ENCODE measurements at places on chromosomes 4 and X.

GRCh38 chrX:125694171-125694570 is 374.5 kb downstream of the TEX13C start:
- DNase-seq: no peak

GRCh38 chr4:3369781-3370674 is 71.7 kb upstream of the HGFAC start:
- peak; percentile 78 for DNase-seq

- DNase-seq: no peak
These were observed 17.8 kb downstream of the ARHGEF6 start for GRCh38 chrX:136762820-136763452.

GRCh38 chrX:7132335-7133049 is 15.0 kb upstream of the STS start:
- no peak for DNase-seq

DNA sequence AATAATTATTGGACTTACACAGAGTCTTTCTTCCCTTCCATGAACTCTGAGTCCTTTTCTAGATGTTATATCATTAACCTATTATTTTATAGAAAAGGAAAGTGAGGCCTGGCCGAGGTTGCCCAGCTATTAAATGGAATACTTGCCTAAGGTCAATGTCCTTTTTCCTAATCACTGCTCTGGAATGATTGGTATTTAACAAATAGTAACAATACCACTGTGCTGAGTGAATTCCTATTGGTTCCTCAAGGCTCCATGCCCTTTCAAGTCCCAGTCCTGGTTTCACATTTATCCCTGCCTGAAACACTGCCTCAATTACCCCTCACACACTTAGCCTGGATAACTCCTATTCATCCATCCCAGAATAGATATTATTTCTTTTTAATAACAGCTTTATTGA is 6.2 kb downstream of the TCEAL9 start:
- no peak for DNase-seq

GRCh38 chrX:349702-350101 is 31.1 kb upstream of the GTPBP6 start:
- DNase-seq: no peak

DNA sequence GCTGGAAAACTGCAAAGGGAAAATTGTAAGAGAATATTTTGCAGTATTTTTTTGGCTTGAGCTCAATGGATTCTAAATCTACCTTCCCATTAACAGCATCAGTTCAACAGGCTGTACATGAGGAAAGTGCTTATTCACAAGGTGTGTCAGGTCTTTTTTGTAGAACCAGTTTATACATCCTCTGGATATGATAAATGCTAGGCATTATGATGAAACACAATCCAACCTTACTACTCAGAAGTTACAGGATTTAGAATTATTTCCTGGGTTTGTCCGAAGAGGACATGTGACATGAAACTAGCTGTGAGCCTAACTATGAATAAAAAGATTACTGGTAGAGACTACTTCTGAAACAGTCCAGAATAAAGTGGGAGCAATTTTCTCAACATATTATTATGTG is 49.5 kb downstream of the ATXN3L start:
- DNase-seq: no peak

DNA sequence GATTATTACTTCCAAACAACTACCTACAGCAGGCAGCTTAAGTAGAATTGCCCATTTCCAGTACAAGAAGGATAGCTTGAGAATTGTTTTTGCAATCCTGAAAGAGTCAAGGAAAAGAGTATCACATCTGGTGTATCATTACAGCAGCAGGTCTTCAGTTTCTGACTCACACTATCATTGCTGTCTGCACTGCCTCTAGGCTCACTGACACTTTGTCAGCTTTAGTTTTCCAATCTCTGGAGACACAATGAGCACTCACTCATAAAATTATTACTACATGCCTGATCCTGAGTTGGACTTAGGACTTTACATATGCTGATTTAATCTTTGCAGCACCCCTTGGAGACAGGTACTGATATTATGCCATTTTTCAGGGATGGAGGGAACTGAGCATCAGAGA is 244.6 kb upstream of the BOD1L1 start:
- no peak for DNase-seq

GRCh38 chr4:101279377-101279871 is 67.9 kb downstream of the PPP3CA start:
- DNase-seq: peak; percentile 98

DNA sequence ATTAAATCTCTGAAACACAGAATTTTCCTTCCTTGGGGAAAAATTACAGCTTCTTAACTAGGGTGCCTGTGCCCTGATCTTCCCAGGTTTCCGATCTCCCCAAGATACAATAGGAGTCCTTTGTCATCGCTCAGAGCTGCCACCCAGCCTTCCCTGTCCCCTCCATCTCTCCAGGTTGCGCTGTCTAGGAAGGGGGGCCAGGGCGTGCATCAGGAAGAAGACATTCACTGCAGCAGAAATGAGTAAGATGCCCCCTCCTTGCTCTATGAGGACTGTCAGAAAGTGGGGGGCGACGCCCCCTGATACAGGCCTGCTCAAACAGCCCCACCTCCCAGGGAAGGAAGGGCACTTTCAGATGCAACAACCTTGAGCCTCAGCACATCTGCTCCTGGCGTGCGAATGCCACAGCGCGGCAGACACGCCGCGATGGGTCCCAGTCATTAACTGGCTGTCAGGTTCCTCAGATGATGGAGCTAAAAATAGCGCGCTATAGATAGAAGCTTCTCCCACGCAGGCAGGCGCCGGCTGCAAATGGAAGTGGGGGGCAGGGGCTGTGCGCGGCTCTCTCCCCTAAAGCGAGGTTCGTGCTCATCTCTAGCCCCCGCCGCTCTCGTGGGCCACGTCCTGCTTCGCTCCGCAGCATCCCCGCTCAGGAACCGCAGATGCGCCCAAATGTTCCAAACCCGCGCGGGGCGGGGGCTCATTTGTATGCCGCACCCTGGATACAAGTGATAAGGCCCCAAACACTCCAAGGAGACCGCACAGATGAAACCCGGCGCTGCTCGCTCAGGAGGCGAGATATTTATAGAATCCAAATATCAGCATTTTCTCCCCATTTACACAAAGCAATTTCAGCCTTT is 57.6 kb upstream of the LGI2 start:
- DNase-seq: peak; percentile 58
